ENCODE measurements at places on chromosomes 3 and 15.

GRCh38 chr3:67037615-67038014, 39.5 kb downstream of the KBTBD8 start:
- no peak for DNase-seq

- DNase-seq = no peak
Measured at GRCh38 chr15:39340903-39341645, 239.8 kb upstream of the THBS1 start.

DNA sequence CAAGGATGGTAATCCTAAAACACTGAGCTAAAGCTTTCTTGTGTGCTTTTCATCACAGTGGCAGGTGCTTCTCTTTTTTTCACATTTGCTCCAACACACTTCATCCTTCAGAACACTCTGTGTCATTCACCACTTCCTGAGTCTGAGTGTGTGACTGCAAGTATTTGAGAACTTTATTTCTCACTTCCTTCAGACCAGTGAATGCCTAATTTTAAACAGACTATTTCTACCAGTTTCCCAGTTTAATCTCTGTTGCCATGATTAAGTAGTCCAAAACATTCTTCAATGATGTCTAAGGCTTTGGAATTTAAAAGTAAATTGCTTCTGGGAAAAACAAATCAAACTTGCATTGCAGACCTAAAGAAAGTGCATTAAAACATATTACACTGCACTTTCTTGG, 541.2 kb downstream of the RBMS3 start:
- no peak for DNase-seq

- no peak for DNase-seq
Measured at GRCh38 chr15:92101708-92102394, 248.3 kb downstream of the SLCO3A1 start.

DNA sequence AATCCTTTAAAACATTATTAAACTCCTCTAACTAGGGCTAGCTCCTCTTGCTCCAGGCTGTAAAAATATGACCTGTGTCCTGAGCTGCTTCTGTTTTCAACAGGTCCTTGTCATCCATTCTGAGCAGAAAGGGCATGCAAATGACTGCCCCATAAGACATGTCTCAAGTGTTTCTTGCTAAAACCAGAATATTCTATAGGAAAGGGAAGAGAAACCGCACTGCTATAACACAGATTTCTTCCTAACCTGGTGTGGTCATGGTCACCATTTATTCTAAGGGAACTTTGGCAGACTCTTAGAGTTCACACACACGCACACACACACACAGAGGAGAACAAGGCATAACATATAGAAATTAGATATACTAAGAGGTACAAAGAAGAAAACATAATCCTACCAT, 34.2 kb upstream of the B3GNT5 start:
- DNase-seq = no peak

- no peak for DNase-seq
Measured at GRCh38 chr3:56297281-56297840, 170.9 kb downstream of the ERC2 start.

DNA sequence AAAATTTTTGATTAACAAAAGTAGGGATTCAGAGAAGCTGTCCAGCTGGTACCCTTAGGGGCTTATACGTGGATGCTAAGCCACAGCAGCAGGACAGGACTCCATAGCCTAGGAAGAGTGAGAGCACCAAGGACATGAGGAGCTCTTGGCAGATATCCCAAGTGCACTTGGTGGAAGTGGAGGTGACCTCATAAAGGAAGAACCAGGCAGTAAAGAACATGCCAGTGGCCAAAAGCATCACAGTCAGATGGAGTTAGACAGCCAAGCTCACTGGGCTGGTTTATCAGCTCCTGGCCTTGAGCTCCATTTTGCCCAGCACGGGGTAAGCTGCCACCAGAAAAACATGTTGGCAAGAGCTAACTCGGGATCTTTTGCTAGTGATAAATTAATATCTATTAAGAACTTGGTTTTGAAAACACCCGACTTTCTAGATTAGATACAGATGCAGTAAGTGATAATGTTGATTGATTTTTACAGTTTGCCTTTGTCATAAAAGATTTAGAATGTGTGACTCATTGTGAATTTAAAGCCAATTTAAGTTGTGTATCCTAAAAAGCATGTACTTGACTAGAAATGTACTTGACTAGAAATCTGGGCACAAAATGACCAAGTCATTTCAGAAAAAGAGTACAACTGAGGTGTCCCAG, 108.0 kb downstream of the CMSS1 start:
- no peak for DNase-seq

DNA sequence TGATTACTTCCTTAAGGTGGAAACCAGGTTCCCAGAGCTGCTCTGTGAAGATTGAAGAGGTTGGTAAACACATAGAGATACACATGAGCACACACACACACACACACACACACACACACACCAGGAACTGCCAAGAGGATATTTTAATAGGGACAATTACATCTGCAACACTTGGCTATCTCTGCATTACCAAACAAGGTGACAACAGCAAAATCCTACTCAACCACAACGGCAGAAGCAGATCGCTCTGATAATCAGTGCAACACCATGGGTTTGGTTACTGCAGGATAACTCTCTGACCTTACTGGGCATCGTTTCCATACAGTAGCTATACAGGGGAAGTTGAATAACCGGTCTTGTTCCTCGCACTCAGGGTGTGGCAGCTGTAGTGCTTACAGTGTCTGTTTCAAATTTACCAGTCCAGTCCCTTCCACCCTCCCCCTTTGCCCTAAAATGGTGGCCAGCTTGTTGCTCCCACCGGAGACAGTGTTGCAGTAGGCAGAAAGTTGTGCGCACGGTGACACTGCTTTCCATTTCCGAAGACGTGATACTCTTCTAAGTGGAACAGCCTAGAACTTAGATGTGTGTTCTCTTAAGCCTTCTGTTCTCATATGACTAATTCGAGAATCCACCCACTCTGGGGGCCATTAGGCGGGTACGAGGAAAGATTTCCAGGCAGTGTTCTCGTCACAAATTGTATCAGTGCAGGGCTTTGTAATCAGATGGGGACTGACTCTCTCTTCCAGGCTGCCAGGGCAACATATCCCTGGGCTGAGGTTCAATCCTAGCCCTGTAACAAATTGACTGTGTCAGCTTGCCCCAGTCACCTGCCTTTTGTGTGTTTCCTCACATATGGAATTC, 176.2 kb downstream of the P3H2 start:
- DNase-seq = no peak

GRCh38 chr3:195508185-195508584, 34.9 kb downstream of the PPP1R2 start:
- no peak for DNase-seq

DNA sequence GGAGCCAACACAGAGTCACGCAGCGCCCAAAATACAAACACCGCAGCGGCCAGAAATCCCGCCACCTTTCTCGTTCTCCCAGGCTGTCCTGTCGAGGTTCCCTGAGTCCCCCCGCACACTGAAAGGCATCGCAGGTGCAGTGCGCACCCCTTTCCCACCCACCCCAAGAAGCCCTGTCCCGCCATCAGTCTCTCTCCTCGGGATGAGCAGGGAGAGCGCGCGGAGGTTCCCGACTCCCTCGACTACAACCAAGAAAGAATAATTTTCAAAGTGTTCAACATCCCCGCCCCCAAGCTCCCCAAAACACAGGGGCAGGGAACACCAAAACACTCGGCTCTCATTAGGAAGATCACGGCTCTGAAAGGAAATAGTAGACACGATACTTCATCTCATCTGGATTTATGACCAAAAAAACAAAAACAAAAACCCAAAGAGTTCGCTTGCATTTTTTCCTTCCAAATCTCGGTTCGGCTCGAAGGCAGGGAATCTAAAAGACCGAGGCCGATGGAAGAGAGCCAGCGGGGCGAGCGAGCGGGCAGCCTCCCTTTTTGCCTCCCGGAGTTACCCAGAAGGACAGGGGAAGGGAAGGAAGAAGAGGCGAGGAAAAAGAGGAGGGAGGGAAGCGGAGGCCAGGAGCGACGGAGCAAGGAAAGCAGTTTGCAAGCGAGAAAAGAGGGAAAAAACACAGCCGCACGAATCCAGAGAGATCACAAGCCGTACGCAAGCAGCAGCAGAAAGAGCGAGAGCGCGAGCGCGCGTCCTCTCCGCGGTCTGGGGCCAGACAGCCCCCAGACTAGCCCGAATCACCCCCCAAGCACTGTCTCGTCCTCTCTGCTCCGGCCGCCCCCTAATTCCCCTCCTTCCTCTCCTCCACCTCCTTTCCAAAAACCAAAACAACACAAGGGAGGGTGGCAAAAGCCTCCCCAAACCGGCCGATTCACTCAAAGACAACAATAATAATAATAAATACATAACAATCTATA, 808 bp downstream of the BCL6 start:
- peak; percentile 39 for DNase-seq
